ENCODE measurements at places on chromosomes 2 and 18.

- no peak for DNase-seq
Measured at GRCh38 chr2:66541646-66542045, 106.7 kb downstream of the MEIS1 start.

GRCh38 chr2:36584148-36584794 lies 13.7 kb downstream of the FEZ2 start:
- DNase-seq, result no peak

GRCh38 chr18:14919666-14920065 lies 171.7 kb downstream of the ANKRD30B start:
- no peak for DNase-seq

DNA sequence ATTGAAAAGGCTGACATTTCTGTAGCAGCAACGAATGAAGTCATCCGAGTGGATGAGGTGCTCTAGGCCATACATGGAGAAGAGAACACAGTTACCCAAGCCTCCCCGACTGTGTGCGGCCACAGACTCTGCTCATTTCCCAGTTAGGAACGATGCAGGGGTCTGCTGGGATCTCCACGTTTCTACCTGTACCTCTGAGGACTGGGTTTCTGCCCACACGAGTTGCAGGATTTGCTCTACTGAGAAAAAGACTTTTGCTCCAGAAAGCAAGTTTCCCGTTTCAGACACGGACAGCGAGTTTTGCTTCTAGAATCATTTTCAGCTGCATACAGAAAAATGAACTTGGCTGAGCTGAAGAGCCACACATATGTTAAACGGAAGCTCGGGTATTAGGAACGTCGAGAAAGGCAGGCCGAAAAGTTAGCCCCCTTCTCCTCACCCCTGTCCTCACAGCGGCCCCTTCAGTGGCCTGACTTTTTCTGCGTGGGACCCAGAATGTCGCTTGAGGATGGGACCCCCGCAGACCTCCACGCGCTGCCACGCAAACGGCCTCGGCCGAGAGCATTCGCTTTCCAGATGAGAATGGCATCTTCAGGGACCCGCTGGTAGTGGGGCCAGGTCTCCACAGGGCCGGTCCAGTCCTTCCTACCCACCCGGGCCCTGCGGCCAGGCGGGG lies 582 bp upstream of the RAB31 start:
- peak; percentile 58 for DNase-seq

DNA sequence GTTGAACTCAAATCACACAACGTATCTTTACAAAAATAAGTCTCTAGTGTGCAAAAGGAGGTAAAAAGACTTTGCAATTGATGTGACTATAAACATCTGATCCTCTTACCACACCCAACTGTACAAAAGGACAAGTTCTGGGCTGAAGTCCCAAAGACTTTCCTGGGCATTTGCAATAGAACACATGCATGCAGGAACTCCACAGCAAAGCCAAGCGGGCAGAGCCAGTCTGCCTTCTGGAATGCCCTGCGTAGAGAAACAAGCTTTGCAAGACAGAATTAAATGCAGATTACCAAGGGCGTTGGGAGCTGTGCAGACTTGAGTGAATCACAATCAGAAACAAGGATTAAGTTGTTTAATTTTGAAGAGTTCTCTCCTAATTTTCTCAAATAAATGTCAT lies 208.4 kb upstream of the ZNF521 start:
- DNase-seq, result no peak

GRCh38 chr2:44777537-44777936 lies 164.0 kb upstream of the SIX3 start:
- no peak for DNase-seq

DNA sequence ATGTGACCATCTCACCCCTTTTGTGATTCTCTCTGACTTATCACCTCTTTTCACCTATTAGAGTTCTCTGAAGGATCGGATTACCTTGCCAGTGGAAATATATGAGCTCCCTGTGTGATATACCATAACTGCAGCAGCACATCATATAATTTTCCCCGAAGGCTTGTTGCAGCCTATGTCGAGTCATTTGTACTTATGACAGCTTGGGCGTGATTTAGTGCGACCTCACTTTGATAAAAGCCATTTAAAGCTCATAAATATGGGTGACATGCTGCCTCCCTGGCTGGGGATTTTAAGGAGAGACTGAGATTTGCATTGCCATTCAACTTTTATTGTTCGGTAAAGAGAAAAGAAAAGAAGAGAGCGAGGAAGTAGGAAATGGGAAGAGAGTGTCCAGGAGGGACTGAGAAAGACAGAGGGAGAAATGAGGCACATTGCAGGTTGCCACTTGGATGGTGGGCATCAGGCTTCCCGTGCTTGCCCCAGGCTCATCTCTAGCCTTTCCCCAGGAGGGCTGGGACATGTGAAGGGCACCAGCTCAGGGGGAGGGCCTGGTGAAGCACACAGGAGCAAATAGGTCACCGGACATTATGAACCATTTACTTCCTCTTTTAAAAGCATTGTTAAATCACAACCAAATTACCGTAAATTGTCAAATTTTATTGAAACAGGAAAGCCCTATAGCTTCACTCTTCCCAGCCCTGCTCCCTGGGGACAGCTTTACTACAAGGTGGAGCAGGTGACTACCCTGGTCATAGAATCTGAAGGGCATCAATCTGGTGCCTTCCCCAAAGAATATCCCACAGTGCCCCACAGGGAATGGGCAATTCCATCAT lies 161.3 kb downstream of the SETBP1 start:
- no peak for DNase-seq

- no peak for DNase-seq
Measured at GRCh38 chr18:75533209-75533608, 105.7 kb upstream of the SMIM21 start.

DNA sequence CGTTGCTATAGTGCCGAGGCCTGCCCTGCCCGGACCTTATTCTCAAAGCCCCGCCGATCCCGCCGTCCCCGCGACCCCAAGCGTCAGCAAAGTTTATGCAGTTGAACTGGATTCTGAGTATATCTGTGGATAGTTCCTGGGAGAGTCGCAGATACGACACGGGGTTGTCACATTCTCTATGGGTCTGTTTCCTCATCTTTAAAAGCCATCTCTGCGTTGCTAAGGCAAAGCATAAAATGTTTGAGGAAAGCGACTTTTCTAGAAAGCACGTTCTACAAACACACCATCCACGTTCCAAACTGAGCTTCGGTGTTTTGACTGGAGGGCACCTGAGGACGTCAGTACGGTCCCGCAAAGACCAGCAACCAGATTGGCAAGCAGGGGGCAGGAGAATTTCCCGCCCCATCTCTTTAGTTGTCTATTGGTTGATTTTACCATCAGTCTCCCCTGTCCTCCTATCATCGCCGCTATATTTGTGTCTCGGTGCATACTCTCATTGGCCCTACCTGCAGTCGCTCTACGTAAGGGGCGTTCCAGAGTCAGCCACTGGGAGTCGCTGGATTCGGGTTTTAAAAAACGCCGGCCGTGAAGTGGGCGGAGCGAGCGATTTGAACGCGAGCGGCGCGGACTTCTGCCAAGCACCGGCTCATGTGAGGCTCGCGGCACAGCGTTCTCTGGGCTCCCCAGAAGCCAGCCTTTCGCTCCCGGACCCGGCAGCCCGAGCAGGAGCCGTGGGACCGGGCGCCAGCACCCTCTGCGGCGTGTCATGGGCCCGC lies at the start of gene CENPA:
CENPA (plus strand) TSS at position 626 of the 776 bp plus-strand sequence; CDS start at position 767, 141 bp downstream.
- peak; percentile 100 for DNase-seq

DNA sequence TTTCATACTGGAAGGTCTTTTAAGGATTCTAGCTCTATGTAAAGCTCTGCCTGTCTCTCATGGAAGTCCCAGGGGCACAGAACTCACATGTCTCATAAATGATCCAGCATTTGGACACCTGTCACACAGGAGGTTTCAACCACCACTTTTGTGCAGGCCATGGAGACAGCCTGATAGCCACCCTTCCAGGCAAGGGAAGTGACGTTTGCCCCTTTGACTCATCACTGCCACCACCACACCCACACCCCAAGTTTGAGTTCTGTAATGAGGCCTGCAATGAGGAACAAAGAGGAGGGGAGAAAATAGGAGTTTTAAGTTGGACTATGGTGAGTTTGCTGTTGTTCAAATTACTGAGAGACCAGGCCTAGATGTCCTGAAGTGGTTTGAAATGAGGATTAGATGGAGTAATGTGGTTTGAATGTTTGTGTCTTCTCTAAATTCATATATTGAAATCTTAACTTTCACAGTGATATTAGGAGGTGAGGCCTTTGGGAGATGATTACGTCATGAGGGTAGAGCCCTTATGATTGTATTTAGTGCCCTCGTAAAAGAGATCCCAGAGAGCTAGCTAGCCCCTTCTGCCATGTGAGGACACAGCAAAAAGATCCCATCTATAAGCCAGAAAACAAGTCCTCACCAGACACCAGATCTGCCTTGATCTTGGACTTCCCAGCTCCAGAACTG lies 175.3 kb upstream of the EPHA4 start:
- DNase-seq, result no peak

DNA sequence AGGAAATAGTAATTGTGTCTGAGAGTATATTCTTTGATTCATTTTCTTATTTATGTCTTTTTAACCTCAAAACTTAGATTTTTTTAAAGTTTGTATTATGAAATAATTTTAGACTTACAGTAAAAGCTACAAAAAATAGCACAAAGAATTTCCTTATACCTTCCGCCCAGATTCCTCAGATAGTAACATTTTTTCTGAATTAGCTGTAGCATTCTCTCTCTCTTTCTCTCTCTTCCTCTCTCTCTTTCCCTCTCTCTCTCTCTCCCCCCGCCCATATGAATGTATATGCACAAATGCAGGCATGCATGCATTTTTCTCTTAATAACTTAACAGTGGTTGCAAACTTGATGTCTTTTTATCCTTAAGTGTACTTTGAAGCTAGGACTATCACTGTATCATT lies 361.1 kb upstream of the NRP2 start:
- peak; percentile 78 for DNase-seq

DNA sequence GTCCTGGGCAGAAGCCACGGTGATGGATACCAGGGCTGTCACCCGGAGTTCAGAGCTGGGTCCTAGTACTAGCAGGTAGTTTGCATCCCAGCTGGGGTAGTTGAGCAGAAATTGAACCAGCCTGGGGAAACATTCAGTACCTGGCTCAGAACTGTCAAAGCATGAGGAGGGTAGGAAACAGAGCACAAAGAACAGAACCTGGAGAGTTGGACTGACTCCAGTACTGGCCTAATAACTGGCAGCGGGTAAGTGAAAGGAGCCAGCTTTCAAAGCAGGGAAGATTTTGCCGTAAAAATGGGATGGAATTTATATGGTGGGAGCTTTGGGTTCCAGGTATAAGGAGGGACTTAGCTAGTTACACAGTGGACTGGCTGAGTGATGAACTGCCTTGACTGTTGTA lies 23.8 kb downstream of the ATG16L1 start:
- DNase-seq, result no peak

DNA sequence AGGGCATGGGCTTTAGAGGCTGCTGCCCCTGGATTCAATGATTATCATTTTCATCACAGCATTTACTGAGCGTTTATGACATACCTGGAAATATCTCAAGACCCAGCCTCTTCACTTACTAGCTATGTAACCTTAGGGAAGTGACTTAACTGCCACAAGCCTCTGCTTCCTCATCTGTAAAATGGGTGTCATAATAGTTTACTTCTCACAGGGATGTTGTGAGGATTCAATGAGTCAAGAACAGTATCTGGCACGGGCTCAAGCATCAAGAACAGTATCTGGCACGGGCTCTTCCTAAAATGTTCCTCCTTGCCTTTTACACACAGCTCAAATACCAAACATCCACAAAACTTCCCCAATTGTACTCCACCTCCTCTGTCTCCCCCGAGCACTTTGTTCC lies 31.4 kb downstream of the LGALSL start:
- no peak for DNase-seq

- peak; percentile 53 for DNase-seq
Measured at GRCh38 chr2:27573452-27573851, 9.4 kb upstream of the ZNF512 start.

DNA sequence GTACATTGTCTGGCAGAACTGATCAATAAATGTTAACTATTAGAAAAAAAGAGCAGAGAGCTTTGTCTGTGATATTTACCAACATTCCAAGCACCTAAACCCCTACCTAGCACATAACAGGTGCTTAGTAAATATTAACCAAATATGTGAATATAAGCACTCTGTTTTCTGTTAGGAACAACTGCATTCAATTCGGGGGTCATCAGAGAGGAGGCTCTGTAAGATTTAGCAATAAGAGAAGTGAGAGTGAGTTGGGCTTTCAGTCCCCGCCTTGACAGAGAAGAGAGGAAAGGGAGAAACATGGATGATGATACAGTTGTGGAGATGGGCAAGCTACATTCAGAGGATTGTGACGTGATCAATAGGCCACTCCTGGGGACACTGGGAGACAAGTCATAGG lies 47.7 kb downstream of the MYOM1 start:
- DNase-seq, result no peak

- DNase-seq, result peak; percentile 30
Measured at GRCh38 chr2:222295368-222296062, 3.3 kb downstream of the PAX3 start.

DNA sequence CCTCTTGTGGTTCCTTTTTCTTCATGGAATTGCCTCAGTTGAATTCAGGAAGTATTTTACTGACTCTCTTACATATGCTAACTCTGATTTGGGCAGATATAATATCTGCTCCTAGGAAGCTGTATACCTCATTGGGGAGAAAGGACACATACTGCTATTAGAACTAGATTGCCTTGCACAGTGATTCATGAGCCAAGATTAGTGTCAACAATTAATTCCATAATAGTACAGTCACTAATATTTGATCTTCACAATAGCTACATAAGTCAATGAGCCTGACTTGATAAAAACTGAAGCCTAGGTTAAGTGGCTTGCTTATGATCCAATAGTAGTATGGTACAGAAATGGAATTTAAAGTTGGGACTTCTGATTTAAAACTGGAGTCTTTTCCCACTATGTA lies 127.6 kb downstream of the ETAA1 start:
- DNase-seq, result no peak

DNA sequence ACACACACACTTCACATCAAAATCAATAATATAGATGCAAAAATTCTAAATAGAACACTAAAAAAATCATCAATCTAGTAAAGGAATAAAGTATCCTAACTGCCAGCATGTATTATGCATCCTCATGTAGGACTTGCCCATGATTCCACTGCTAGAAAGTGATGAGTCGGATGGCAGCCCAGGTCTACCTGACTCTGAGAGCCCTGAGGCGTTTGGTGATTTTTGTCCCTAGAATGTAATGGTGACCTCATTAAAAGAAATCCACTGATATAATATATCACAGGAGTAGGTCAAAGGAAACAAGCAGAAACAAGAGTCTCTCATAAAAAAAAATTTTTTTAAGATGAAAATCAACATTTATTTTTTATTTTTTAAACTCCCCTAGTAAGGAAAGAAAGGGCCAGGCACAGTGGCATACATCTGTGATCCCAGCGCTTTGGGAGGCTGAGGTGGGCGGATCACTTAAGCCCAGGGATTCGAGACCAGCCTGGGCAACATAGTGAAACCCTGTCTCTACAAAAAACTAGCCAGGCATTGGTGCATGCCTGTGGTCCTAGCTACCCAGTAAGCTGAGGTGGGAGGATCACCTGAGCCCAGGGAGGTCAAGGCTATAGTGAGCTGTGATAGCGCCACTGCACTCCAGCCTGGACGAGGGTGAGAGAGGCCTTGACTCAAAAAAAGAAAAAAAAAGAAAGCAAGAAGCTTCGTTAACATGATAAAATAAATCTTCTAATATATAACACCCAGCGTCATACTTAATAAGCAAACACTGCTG lies 24.4 kb upstream of the ACTG2 start:
- DNase-seq, result no peak
